Left ventricle myocardium superior (tissue), 1 donor: ENCODE measurements at places on chromosomes 12 and 14. TPM values are rescaled to one million over a fixed set of nuclear protein-coding genes. Genes with fewer than 3 reads are reported as not detected.

DNA sequence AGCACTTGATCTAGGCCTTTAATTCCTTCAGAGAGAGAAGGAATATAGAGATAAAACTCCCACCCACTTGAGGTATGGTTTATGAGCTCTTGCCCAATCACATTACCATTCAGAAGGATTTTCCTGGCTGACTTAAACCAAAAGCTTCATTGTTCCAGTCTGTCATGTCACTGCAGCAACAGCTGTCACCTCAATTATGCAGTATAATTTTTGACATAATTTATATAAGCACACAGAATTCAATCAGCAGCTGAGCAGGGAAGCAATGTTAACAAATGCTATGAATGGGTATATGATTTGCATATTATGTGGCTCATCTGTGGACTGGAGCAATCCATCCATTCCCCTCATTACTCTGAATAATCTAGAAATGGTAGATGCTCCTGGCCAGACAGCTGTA, 40.3 kb downstream of the CBX5 start:
- no peak for DNase-seq

CCDC196 gene
- not detected for total RNA-seq

DNA sequence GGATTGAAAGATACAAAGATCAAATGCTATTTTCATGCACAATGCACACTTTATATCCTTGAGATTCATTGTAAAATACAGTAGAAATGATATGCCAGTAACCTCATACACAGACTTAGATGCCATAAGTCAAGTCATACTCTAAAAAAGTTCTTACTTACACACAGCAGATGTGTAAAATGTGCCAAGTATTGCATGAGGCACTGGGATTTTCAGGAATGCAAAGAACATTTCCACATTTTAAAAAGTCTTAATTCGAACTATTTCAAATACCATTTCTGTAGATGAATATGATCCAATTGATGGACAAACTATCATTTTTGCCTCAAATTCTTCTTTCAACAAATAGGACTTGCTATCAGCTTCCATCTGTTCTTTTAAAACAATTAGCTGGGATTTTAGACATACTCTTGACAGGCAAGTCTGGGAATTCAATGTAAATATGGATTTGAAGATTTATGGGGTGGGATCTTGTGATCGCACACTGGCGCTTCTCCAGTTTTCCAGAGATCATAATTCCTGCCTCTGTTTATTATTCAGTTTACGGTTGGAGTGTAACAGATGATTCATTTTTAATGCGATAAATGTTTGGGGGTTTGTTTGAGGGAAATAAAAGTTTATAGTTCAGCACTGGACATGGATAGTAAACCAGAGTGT, 183.8 kb downstream of the PAX9 start:
- no peak for DNase-seq

- DNase-seq: no peak
These were observed 264.2 kb downstream of the ADAMTS20 start for GRCh38 chr12:43287706-43288383.

TAS2R14 gene
- total RNA-seq: 0.45 TPM

DNA sequence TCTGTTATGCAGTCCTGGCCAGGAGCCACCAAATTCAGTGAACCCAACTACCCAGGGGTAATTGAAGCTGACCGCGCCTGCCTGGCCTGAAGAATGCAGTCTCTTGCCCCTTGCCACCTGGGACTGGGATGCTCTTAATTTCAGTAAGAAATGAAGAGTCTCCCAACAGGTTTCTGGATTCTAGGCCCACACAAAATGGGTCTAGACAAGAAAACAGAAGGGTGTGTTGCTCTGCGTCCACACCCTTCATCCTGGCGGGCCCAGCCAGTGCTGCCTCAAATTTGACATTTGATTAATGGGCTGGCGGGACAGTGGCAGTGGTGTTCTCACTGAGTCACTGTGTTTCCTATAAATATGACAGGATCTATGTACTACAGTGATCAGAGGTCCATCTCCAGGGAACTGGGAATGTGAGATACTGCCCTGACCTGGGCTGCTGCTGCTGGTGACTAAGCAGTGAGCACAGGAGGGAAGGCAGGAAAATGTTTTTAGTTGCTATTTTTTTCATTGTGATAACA, 6.5 kb downstream of the TMEM253 start:
- DNase-seq: peak; percentile 48

DNA sequence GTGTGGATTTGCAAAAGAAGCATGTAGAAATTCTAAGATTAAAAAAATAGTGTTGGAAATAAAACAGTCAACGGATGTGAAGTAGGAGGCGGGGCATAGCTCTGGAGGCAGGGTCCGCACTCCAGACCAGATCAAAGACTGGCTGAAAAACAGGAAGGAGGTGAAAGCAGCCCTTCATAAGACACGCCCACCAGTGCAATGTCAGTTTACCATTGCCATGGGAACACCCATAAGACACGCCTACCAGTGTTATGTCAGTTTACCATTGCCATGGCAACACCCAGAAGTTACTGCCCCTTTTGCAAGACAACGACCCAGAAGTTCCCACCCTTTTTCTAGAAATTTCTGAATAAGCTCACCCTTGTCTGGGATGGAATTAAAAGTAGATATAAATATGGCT, 87.1 kb downstream of the FZD10 start:
- DNase-seq: no peak

GRCh38 chr12:69985656-69986055, 160.6 kb downstream of the MYRFL start:
- no peak for DNase-seq
